ENCODE measurements at places on chromosomes 4 and X. TPM values are rescaled to one million over a fixed set of nuclear protein-coding genes. Genes with fewer than 3 reads are reported as not detected.

Gene HSFX3
- polyA plus RNA-seq = 0.77 TPM

Gene NXF3
- not detected for polyA plus RNA-seq

Gene NPY1R
- 2.0 TPM for polyA plus RNA-seq

Gene NLRP2B
- not detected for polyA plus RNA-seq

Gene TRAM1L1
- 3.5 TPM for polyA plus RNA-seq

Gene NDST3
- polyA plus RNA-seq = not detected

Gene SH3D19
- polyA plus RNA-seq = 26.1 TPM

Gene BEX1
- polyA plus RNA-seq = 0.34 TPM

Gene CFAP99
- not detected for polyA plus RNA-seq

Gene INPP4B
- 40.6 TPM for polyA plus RNA-seq

Gene KCTD8
- 0.14 TPM for polyA plus RNA-seq

Gene PIR
- polyA plus RNA-seq = 3.2 TPM

Gene GCNA
- polyA plus RNA-seq = 2.1 TPM

Gene WDFY3
- 25.5 TPM for polyA plus RNA-seq

Gene SMIM10L2A
- polyA plus RNA-seq = 2.6 TPM

Gene TMSB15C
- 5.0 TPM for polyA plus RNA-seq

Gene ARHGEF9
- polyA plus RNA-seq = 21.7 TPM

Gene PRKG2
- polyA plus RNA-seq = 0.40 TPM

Gene TBC1D9
- polyA plus RNA-seq = 15.8 TPM

All from hindlimb muscle (tissue), 1 donor.